Cerebellar nuclear complex (tissue), 1 donor: ENCODE measurements at places on chromosomes 6 and 20.
A peak's percentile ranks its signal among the peaks of the same experiment; 100 is the strongest.

- DNase-seq, result peak; percentile 41
These were observed at the start of gene NFKBIE for GRCh38 chr6:44265007-44265721. Gene NFKBIE, minus strand, starts transcription at chr6:44265551. Its CDS starts 205 bp downstream, at chr6:44265346.

- DNase-seq, result no peak
These were observed 6.9 kb downstream of the GLYATL3 start for GRCh38 chr6:49506569-49507111.

DNA sequence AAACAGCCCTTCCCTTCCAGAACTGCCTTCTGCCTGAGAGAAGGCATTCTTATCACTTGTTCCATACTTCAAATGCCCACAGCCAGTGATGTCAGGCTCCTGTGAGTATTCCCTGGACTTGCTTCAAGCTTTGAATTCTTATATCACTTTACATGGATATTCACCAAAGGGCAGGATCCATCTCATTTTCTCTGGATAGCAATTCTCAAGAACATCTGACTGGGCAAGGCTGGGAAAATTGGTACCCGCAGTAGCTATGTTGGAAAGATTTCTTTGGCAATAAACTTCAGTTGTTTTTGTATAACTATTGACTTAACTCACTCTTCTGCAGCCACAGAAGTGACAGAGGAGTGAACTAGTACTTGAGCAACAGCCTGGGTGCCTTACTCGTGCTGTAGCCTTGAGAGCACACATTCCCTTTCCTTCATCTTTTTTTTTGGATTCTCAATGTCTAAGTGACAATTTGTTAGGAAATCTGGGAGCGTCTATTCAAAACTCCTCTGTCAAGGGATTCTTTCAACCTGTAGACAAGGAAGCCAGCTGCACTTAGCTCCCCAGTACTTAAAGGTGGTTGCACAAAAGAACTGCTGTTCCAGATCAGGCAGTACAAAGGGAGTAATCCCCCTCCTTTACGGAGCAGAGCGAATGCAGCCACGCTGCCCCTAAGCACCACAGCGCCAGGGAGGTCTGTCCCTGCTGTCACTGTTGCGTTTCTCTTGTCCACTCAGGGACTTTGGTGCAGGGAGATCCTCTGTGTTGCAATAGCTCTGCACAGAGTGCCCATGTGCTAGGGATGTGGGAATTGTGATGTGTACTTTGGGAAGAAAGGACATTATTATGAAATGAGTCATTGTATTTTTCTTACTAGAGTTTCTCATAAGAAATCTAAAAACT, 69.6 kb downstream of the JAG1 start:
- no peak for DNase-seq

DNA sequence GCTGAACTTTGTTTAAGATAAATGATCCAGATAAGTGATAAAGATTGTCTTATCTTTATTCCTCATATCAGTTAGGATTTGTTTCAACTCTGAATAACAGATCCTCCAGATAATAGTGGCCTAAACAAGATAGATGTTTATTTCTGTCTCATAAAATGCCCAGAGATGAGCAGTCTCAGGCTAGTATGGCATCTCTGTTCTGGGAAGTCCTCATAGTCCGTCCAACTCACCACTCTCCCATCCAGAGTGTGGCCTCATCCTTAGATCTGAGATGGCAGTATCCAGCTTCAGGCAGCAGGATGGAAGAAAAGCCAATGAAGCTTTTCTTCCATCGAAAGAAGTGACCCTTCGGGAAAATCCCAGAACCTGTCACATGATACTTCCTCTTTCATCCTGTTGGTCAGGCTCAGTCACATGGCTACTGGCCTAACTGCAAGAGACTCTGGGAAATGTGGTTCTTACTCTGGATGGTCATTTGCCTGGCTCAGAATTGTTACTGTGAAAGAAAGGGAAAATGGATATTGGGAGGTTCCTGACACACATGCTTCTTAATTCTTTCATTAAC, 29.4 kb upstream of the TAGAP start:
- no peak for DNase-seq

DNA sequence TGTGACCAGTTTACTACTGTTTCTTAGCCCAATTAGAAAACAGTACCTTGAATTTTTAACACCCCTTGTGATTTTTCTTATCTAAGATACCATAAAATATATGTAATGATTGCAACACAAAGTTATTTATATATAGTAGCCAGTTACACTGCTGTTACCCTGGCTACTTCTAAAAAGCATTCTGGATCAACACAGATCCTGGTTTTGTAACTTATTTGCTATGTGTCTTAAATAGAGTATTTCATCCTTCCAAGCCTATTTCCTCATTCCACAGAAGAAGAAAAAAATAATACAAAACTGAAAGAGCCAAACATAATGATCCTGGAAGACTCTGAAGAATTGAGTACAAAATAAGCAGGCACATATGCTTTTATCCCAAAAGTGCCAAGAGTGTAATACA, 19.0 kb upstream of the GSTA4 start:
- DNase-seq, result no peak

GRCh38 chr20:9492067-9492466, 22.3 kb upstream of the LAMP5 start:
- no peak for DNase-seq

DNA sequence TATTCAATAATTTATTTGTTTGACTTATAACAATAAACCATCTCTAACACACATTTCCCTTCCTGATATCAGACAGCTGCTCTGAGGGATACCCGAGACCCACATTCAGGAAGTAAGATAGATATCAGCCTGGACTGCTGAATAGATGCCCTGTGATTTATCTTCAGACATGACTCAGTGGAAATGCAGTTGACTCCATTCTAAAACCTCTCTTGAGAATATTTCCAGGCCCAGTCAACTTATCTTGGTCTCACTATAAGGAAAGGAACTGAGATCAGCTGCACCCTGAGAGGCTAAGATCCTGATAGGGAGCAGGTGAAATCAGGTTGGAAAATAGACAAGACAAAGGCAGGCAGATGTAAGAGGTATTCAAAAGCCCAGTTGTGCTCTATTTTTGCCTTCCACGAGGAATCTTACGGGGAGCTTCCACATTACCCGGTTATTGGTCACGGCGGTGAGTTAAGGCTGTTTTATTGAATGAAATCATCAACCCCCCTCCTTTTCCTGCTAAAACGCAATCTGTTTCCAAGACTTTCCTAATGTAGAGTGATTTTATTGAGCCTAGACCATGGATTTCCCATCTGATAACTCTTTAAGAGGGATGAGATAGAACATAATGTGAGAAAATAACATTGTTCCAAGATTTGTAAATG, 25.5 kb downstream of the C6orf15 start:
- no peak for DNase-seq

DNA sequence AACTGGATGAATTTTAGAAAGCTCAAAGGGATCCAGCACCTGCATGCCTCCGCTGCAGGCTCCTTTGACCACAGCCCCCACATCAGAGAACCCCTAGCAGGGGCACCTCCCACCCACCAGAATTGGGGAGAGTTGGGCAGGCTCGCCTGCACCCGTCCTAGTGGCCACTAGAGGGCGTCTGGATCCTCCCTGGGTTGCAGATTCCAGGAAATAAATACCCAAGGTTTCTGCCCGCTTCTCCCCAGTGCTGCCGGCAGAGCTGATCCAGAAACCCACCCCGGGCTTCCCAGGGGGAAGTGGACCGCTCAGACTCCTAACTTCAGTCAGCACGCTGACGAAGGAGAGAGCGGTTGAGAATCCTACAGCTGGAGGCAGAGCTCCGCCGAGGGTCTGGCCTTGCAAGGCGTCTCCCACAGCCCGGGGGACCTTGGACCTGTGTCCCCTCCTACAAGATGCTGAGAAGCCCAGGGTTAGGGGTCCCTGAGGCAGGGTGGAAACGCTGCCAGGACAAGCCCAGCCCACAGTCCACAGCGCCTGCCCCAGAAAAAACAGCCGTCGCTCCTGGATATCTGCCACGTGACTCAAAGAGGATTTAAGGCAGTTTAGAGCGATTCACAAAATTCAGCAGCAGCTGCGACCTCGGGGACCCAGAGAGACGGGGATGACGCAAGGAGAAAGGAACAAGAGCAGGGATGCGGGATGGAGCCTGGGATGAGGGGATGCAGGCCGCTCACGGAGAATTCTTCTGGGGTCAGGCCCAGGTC, 32.6 kb upstream of the PHACTR3 start:
- no peak for DNase-seq

DNA sequence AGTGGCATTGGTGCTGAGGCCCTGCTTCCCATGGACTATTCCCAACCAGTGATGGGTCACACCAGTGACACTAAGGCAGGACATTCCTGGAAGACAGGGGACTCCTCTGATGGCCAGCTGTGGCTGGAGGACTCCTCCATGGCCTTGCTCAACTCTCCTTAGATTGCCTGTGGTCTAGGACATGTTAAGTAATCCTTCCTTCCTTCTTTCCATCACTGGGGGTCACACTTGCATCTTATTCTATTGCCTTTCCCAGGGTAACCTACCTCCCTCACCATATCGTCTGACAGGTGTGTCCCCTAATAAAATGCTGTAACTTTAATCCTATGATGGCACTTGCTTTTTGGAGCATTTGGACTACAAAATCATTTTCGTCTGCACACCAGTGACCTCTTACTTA, 24.5 kb upstream of the HLA-A start:
- DNase-seq, result no peak

DNA sequence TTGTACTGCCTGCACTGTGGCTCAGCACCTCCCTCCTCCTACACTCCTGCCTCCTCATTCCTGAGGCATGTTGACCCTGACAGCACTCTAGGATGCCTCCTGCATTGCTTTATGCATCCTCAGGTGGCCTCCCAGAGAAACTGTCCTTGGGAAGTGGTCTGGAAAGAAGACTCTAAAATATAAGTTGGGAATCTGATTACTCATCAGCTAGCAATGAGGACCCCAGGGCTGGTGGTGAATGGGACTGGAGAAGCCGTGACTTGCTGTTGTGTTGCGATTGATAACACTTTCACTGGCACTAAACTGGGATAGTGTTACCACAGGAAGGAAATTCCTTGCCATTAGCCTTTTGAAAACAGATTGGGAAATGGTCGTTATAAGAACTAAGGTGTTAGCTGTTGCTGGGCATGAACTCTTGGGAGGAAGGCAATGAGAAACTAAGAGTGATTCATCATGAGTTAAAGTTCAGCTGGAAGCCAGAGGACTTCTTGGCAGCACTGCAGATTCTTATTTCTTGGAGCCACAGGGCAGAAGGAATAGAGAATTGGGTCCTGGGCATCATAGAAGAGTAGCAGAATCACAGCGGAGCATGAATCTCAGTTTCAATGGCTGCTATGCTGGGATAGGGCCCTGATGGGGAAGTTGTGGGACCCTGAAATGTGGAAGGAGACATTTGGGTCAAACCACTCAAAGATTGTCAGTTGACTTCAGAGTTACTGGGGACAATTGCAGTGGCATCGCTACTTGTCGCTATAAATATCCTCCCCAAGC, 10.1 kb upstream of the SIRPD start:
- no peak for DNase-seq

- DNase-seq, result no peak
These were observed 803 bp downstream of the MICB start for GRCh38 chr6:31498748-31499147.

DNA sequence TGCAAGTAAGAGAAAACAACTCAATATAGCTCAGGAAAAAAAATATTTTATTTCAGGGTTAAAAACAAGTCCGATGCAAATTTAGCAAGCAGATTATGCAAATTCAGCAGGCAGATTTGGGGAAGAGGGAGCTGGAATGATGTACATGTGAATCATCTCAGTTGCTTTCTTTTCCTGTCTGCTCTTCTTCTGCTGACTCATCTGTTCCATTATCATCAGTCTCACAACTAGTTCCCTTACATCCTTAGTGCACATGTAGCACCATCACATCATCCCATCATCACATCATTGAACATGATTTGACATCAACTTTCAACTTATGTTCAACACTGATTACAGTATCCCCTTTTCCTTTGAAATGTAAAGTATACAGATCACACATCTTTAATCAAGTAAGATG, 11.5 kb upstream of the DEFB113 start:
- DNase-seq, result no peak

DNA sequence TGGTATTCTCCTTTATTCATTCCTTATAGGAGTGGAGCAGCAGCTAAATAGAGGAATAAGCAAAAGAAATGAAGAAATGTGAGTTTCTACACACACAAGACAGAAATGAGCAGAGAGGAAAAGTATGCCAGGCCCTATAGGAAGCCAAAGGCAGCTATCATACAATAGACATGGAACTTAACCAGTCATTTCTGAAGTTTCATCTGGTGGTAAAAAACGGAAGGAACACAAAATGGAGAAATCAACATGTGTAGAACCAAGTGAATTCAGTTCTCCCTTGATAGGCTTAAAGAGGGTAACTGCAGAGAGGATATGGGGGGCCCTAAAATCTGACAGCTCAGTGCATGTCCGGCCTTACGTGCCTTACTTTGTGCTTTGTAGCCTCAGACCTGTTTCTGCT, 44.6 kb downstream of the TSBP1 start:
- DNase-seq, result no peak

DNA sequence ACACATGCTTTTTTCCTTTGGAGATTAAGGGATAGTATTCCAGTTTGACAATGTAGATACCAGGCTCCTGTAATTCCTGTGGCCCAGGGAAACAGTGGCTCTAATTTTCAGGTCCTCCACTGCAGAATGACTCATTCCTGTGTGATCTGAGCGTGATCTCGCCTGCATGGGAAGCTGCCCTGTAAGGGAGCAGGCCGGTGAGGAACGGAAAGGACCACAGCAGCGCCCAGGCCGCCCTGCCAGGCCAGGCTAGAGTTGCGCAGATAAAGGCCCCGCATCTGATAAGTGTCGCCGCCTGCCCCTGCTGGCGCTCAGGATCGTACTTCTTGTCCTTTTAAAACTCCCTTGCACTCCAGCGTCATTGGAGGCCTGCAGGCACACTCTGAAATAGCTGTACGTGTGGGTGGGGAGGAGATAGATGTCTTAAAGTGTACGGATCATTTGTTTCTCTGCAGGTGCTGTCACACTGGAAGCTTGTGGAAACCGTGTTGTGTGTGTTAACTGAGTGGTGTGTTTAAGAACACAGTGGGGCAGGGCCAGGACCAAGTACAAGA, 60.7 kb downstream of the SYNJ2 start:
- DNase-seq, result no peak

DNA sequence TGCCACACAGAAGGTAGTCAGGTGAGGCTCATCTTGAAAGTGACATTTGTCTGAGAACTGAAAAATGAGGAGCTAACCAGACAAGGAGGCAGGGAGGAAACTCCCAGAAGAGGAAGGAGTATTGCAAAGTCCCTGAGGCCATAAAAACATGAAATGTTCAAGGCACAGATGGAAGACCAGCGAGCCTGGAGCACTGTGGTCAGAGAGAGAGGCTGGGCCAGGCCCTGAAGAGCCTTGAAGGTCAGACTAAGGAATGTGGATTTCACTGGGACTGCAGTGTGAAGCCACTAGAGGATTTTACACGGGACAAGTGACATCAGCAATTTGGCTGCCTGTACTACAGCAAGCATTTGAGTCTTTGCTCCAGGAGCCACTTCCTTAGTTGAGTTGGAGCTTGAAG, 21.1 kb upstream of the TMEM181 start:
- no peak for DNase-seq
